Dorsolateral prefrontal cortex (tissue), 122 donors: ENCODE measurements at places on chromosomes 5 and 9.

GRCh38 chr5:56290378-56291078 is 57.4 kb upstream of the ANKRD55 start:
- no peak for DNase-seq

GRCh38 chr9:1768561-1768960 is 246.6 kb upstream of the SMARCA2 start:
- no peak for DNase-seq

- no peak for DNase-seq
These were observed 3.4 kb upstream of the IRX4 start for GRCh38 chr5:1885868-1886845.

- DNase-seq: no peak
These were observed 210.0 kb downstream of the TMEM161B start for GRCh38 chr5:88058625-88059024.

- DNase-seq: no peak
These were observed 92.1 kb downstream of the HCN1 start for GRCh38 chr5:45604092-45604491.

GRCh38 chr5:122163121-122164069 is 34.0 kb downstream of the ZNF474 start:
- DNase-seq: no peak

GRCh38 chr5:80043187-80043586 is 8.0 kb downstream of the THBS4 start:
- DNase-seq: no peak
